ENCODE measurements at places on chromosomes 1 and 21.

- DNase-seq, result no peak
Observed at GRCh38 chr1:191897134-191897533, 261.1 kb upstream of the RGS18 start.

DNA sequence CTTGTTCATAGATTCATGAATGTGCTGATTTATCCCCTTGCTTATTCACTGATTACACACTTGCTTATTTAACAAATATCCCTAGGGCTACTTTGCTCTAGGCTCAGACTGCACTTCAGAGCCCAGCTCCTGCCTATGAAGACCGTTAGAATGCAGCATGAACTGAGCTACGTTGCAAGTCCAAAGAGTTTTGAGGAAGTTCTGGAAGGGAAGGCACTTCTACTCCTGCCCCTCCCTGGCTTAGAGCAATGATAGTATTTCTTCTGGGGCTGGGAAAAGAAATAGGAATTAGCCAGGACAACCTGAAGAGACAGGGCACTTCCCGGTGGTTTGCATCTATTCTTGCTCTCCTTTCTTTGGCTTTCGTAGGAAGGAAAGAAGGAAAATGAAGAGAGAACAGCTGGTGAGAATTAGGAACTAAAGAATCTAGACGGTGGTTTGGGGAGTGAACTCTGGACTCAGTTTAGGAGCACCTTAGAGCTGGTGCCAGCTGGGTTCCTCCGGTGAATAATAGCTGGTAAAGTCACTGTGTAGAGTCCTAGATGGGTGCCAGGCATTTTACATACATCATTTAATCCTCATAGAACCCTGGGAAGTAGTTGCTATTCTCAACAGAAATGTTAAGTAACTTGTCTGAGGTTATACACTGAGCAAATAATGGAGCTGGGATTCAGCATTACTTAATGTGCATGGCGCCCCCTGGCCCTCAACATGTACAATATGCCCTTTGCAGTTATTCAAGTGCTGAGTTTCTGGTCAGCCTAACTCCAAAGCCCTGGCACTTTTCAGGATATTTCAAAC, 65.9 kb downstream of the NDUFS5 start:
- peak; percentile 84 for DNase-seq

DNA sequence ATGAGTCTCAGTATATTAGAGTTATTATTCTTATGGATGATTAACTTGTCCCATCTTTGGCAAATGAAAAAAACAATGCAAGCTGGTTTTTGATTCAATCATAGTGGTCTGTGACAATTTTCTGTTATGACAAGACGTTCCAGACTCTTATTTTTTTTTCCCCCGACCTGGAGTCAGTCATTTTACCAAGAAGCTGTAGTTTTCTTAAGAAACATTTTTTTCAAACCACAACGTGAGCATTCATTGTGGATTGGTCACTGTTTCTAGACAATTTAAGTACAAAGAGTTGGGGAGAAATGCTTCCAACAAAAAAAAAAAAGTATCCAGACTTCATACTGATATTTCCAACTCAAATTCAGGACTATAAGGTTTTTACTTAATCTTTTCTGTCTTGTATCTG, 8.0 kb upstream of the ANGPTL3 start:
- no peak for DNase-seq

- no peak for DNase-seq
Observed at GRCh38 chr1:115929881-115930280, 46.4 kb upstream of the SLC22A15 start.

- no peak for DNase-seq
Observed at GRCh38 chr1:15077384-15077783, 76.2 kb upstream of the TMEM51 start.

- DNase-seq, result no peak
Observed at GRCh38 chr1:233598891-233599541, 14.9 kb upstream of the KCNK1 start.

Data from hematopoietic multipotent progenitor cell treated with erythropoietin and hydrocortisone succinate and interleukin-3 and kit ligand, for 8 days (in vitro differentiated cells).